ENCODE measurements at places on chromosomes 6 and 20.

DNA sequence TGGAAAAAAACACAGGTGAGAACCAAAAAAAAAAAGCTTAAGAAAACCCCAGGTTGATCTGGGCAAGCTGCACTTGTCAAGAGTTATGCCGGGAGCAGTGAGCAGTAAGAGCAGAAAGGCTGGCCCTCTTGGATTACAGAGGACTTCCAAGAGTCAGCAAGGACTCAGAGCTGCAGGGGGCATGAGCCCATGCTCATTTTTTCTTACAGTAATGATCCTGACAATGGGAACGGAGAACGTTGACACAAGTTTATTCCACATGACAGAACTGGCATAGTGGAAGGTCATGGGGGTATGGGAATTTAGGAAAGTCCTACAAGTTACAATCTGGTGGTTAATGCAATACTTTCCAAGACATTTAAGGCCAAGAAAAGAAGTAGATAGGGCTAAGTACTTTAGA, 256.6 kb downstream of the GMDS start:
- DNase-seq = no peak

GRCh38 chr20:64271636-64272035, 16.1 kb downstream of the PCMTD2 start:
- no peak for DNase-seq

GRCh38 chr20:5511505-5511904, 194.8 kb upstream of the PROKR2 start:
- no peak for DNase-seq

DNA sequence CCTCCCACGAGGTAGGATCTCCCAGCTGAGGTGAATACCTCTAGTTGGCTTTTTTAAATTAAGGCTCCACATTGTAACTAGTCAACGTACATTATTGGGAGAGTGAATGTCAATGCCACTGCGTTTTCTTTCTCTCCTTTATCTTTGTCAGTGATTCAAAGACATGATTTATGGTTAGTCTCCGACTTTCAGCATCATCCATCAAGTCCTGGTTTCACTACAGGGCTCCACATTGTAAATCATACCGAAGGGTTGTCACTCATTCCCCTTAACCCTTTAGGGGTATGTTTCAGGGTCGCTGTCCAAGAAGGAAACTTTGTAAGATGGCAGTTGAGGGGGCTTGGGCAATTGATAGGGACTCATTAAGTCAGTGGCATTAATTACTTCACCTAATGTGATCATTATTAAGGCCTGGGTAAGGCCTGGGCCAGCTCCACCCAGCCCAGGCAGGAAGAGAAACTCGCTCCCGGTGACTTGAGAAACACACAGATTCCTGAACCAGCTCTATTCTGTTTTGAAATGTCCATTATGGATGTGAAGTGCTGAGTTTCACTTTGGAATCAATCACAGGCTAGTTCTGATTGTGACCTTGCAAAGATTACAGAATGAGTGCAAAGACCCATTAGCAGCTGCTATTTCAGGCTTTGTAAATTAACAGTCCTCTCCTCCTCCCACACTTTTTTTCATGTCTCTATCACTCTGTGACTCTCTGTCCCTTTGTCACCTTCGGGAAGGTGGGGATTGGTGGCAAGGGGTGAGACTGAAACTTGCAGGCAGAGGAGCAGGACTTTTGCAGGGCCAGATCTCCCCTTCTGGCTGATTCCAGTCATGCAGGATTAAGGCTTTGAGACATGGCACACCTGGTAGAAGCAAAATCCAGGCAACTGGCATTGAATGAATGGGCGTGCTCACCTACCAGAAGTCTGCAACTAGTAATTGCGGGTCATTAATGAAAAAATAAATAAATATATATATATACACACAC, 222.4 kb downstream of the TSHZ2 start:
- no peak for DNase-seq

- no peak for DNase-seq
Measured at GRCh38 chr6:9225441-9225871, 790.1 kb upstream of the SLC35B3 start.

DNA sequence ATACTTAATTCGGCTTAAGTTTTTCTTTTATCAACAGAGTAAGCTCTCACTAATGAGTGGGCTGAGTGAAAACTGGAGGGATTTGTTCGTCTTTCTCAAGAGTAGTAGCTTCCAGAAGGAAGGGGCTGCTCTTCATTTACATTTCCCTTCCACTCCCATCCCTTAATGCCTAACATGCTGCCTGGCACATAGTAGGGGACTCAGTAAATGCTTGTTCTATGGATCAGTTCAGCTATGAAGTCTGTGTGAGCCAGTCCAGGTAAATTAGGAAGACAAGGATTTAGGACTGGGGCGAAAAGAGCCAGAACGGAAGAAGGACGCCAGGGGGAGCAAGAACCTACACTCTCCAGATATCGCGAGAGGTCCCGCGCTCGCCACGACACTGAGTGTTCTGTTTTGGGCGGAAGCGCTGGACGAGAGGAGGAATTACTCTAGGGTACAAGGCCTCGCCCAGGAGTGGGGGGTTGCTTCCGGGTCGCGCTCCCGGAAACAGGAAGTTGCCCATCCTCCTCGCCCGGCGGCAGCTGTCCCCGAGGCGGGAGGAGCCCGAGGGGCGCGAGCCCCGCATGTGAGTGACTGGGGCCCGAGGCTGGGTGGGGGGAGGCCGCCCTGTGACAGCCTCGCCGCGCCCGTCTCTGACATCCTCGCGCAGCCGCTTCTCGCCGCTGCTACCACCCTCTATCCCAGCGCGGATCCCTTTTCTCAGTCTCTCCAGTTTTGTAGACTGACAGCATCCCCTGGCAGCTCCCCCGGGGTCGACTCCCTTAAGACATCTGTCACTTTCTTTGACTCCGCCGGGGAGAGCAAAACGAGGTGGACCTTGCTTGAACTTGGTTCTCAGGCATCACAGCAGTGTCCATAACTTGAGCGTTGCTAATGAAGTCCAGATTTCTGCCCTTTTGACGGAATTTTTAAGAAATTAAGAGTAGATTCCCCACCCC, at the start of gene C6orf89:
C6orf89 (plus strand) TSS at position 492 of the 941 bp plus-strand sequence. CDS start 13,493 bp downstream, outside the sequence.
- peak; percentile 100 for DNase-seq

DNA sequence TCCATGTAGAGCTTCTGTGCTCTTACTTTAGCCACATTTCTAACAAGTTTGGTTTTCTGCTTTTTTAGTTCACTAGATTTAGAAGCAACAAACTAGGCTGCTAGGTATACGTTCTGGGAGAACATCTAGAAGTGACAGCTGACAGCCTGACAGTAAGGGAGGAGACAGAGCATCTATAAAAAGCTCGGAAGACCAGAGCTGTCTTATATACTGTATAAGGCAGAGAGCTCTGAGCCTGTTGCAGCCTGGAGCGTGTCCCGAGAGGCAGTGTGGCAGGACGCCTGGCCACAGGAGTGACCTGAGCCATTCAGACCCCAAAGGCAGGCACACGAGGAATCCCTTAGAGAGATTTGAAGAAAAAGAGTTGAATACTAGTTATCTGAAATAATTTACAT, 24.6 kb downstream of the PPP1R14C start:
- DNase-seq = no peak

GRCh38 chr6:85460921-85461797, 11.3 kb downstream of the NT5E start:
- DNase-seq = peak; percentile 95

GRCh38 chr6:130020073-130020906, 1.9 kb downstream of the L3MBTL3 start:
- no peak for DNase-seq
